ENCODE measurements at places on chromosomes 7 and 10. TPM values are rescaled to one million over a fixed set of nuclear protein-coding genes. Genes with fewer than 3 reads are reported as not detected.

DNA sequence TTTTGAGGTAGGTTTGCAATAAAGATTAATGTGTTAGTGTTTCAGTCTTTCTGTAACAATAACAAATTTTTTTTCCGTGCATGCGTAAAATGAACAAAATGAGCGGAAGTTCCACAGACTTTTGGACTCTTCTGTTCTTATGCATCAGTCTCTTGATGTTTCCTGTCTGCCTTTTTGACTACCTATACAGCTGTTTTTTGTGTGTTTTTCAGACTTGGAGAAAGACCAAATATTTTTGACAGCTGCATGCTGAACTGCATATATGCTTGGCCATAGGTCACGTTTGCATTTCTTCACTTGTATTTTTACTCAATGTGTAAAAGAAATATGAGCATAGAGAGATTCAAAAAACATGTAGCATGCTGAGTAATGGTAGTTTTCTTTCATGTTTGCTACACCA is 119.3 kb downstream of the BBS9 start:
- DNase-seq = no peak

DNA sequence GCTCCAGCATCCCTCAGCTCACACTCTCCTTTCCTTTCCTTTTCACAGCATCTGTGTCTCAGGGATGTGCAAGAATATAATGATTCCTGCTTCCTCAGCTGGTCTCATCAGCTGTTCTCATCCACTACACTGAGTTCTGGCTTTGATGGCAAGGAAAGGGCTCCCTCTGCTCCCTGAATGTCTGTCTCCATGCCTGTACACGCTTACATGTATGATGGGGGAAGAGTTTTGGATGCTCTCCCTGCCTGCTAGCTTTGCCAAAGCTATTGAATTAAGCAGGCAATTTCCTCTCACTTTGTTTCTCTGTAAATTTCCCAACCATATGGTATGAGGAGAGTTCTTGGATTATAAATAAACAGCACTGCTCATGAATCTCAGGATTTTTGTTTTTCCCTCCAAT is 254.5 kb downstream of the SORCS3 start:
- DNase-seq = no peak

DNA sequence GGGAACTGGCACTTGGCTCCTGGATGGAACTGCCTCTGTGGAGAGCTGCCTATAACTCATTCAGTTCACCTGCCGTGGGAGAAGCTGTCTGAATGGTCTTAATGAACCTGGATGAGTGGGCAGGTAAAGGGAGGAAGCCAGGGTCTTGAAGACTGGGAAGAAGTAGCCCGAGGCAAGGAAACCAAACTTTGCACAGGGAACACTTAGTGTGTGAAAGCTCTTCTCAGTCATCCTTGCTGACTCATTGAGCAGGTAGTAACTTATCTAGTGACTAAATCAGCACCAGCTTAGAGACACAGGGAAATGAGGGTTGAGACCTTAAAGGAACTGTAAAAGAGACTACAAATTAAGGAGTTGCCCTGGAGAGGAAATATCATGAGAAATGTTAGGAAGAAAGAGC is 9.9 kb downstream of the LRRC4 start:
- DNase-seq = no peak

DNA sequence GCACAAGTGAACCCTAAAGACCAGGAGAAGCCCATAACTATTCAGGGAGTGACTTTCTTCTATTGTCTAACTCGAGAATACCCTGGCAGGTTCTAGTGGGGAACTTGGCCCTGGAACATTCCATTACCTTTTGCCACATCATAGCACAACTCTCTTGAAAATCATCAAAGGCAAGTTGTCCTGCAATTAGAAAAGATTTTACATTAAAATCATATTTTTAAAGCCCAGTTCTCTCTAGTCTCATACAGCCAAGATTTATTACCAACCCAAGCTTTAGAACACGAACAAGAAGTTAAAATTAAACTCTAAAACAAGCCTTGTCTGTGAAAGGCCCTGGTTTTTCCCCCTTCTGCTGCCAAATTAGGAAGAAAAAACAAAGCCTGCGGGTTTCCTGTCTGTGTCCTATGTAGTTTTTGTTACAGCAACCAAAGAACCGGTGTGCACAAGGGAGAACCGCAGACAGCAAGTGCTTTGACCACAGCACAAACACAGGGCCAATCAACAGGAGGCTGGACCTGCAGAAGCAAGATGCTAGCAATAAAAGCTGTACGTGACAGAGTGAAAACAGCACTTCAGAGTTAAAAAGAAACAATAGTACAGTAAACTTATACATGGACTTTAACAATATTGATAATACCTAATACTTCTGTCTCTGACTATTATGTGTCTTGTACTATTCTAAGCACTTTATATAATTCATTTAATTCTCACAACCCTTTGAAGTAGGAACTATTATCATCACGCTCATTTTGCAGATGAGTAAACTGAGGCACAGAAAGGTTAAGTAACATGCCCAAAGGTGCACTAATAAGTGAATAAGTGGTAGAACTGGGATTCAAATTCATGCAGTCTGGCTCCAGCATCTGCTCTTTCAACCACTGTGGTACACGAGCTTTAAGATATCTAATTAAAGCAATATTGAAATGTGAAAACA is 65.8 kb downstream of the STK17A start:
- no peak for DNase-seq

DNA sequence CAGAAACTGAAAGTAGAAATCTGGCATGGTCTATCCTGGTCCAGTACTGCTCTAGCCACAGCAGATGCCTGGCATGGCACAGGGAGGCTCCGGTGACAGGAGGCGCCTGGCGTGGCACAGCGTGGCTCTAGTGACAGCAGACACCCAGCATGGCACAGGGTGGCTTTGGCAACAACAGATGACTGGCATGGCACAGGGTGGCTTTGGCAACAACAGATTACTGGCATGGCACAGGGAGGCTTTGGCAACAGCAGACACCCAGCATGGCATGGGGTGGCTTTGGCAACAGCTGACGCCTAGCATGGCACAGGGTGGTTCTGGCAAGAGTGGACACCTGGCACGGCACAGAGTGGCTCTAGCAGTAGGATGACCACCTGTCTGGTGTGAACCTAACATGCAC is 480.5 kb upstream of the FOXK1 start:
- DNase-seq = no peak

Gene PDE6C
- polyA plus RNA-seq = 2.5 TPM
